Vagina (tissue), 2 donors: ENCODE measurements at places on chromosomes 3 and 15. TPM values are rescaled to one million over a fixed set of nuclear protein-coding genes. Genes with fewer than 3 reads are reported as not detected.

The GABRB3 gene
- not detected for total RNA-seq

The CD200R1 gene
- total RNA-seq: 0.49 TPM

The SAMMSON gene
- not detected for total RNA-seq

The GLCE gene
- 16.5 TPM for total RNA-seq

DNA sequence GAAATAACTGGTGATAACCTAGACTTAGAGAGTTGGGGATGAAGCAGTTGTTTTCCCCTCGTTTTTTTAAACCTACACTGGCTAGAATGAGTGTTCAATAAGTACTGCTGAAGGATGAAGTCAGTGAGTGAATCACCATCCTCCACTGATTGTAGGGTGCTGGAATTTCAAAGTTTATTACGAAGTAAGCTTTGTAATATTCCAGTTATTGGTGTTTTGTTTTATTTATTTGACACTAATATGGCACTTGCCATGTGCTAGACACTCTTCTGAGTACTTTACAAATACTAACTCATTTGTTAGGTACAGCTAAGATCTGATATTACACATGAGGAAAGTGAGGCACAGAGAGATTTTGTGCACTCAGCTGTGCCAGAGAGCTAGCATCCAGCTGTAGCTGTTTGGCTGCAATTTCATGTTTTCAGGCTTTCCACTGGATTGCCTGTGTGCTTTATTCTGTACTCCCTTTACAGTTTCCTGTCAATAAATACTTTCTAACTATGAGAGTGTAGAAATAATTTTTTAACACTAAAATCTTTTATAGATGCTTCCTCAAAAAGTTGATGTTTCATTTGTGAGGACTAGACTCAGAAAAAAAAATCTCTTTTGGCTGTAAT lies 5.8 kb downstream of the MAP2K5 start:
- no peaks in the 10 kb centered on the region for H3K27me3 ChIP-seq
- peaks cover 17% of the 10 kb centered on the region for H3K4me1 ChIP-seq
- H3K4me3 ChIP-seq: no peak overlapping the region
- no peak for DNase-seq
- no peak overlapping the region for H3K27ac ChIP-seq
